NCI-H1930 (cell line): ENCODE measurements at places on chromosomes 5 and 9.
A peak's percentile ranks its signal among the peaks of the same experiment; 100 is the strongest.

DNA sequence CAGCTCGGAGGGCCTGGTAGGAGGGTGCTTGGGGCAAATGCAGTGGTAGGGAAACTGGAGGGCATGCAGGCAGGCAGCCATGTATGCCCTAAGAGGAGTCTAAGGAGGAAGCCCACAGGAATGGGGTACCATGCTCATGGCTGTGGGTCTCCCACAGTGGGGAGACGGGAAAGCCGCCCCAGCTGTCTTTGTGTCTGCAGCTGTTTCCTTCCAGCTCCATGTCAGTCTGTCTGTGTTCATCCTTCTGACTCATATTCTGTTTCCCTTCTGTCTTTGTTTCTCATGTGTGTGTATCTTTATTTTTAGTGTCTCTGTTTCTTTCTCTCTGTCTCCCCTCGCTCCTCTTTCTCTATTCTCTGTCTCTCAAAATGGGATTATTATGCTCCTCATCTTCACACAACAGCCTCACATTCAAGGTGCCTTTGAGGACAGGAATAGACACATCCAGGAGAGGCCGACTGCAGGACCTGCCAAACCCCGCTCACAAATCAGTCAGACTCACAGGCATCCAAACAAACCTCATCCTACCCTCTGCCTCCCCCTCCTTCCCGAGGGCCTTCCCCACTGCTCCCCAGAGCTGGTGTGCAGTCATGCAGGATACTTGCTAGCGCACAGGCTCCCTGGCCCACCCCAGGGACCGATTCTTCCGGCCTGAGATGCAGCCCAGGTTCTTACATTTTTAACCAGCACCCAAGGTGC is 68.4 kb upstream of the RARS1 start:
- no peak for DNase-seq

GRCh38 chr9:4105183-4105582 is 194.7 kb downstream of the GLIS3 start:
- no peak for DNase-seq

GRCh38 chr5:91378752-91379211 is 4.3 kb downstream of the ARRDC3 start:
- no peak for DNase-seq

DNA sequence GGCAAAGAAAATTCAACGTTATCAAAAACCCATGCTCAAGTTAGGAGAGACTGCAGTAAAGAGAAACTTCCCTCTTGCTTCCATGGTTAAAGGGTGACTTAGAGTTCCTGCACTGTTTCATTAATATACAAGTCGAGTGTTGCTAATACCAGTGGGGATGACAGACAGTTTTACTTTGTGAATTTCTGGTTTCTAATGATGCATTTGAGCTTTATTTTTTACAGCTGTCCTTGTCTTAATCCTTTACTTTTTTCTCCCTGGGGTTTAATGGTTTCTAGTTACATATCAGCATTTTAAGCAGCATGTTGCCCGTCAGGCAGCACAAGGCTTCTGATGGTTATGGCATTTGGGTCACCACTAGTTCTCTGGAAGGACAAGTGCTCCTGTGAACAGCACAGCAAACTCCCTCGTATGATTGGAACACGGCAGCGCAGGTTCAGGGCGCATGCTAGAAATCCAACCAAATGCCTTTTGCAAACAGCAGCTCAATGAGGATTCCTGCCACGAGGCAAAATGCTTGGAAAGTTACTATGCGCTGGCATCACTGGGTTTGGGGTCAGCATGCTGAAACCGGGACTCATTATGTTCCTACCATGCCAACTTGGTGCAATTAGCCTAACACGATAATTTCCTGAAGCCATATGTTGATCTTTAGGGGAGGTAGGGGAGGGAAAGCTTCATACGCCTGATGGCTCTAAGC is 463.8 kb downstream of the BNC2 start:
- DNase-seq: no peak

- no peak for DNase-seq
Measured at GRCh38 chr9:83355024-83355444, 183.2 kb downstream of the FRMD3 start.

GRCh38 chr9:10700291-10700690 is 87.5 kb upstream of the PTPRD start:
- no peak for DNase-seq

- DNase-seq: no peak
Measured at GRCh38 chr5:61142811-61143210, 19.5 kb downstream of the SMIM15 start.

- DNase-seq: no peak
Measured at GRCh38 chr9:22173908-22174307, 164.8 kb upstream of the CDKN2B start.

- DNase-seq: peak; percentile 34
Measured at GRCh38 chr5:150656191-150657132, 4.6 kb upstream of the MYOZ3 start.

DNA sequence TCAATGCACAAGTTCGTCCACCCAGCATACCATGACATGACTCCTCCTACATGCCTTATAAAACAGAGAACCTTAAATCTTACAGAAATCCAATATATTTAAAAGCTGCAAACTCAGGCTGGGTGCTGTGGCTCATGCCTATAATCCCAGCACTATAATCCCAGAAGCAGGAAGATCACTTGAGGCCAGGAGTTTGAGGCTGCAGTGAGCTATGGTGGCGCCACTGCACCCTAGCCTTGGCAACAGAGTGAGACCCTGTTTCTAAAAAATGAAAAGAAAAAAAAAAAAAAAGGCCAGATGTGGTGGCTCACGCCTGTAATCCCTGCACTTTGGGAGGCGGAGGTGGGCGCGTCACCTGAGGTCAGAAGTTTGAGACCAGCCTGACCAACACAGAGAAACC is 68.7 kb downstream of the MTMR12 start:
- DNase-seq: no peak

GRCh38 chr5:177967221-177967887 is 28.7 kb downstream of the PROP1 start:
- DNase-seq: no peak

DNA sequence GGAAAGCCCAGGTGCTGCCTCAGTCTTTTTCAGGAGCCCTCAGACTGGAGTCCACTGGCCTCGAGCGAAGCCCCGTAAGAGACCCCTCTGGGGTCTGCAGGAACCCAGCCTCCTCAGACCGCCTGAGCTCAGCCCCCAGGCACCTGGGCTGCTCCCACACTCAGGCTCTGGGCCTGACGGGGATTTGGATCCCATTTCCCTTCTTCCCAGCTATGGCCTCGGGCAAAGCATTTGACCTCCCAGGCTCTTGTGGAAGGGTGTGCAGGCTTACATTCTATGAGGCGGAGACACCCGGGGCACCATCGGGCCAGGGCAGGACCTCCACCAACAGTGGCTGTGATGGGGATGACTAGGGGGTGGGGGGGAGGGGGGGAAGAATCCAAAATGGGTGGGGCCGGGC is 4.5 kb downstream of the AGPAT2 start:
- DNase-seq: no peak

DNA sequence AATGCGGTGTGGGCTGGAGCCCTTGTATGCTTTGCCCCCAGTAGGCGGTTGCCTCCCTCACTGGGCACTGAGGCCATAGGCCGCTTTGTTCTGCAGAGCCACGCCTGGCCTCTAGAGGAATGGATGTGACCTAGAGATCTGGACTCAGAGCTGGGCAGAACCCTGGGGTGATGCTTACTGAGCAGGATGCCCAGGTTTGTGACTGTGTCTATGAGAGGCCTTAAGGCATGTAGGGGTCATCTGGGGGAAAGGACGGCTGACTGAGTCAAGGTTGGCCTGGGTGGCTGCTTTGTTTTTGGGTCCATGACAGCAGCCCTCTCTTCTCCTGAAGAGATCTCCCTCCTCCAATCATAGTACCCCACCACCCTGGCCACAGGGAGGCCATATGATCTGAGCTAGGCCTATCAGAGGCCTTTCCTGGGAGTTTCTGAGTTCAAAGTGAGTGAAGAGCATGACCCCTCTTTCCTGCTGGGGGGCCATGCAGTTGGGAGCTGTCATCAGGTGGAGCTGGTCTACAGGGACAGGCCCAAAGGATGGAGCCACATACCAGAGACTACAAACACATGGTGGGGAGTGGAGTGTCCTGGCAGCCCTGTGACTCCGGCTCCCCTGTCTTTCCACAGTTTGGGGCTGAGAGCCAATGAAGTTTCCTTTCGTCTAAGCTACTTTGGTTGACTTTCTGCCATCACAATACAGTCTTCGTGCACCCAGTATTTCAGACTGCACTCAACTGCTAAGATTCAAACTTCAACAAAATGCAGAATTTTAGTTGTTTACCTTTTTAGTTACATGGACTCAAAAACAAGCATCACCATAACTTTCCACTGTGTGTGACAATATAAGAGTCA is 165.4 kb downstream of the AUH start:
- DNase-seq: no peak
